ENCODE measurements at places on chromosomes 5 and 9.

- DNase-seq: no peak
Observed at GRCh38 chr5:177550122-177550521, 4.2 kb downstream of the FAM193B start.

DNA sequence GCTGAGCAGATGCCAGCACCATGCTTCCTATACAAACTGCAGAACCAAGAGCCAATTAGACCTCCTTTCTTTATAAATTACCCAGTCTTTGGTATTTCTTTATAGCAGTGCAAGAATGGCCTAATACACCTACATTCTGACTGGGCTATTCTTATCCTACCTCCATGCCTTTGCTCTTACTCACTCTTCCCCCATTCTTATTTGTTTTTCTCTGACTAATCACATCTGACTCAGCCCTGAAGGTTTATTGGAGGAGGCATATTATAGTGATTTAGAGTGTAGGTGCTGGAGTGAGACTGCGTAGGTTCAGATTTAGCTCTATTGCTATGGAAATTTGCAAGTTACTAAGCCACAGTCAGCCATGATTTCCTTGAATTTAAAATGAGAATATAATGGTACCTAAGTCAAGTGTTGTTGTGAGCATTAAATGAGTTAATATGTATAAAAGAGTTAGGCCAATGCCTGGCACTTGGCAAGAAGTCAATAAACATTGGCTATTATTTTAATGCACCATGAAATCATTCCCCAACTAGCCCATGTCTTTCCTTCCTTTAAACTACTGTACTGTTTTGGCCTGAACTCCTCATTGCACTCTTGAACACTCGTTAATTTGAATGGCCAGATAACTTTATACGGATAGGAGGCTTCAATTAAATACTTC lies 531.2 kb upstream of the ZNF608 start:
- no peak for DNase-seq

DNA sequence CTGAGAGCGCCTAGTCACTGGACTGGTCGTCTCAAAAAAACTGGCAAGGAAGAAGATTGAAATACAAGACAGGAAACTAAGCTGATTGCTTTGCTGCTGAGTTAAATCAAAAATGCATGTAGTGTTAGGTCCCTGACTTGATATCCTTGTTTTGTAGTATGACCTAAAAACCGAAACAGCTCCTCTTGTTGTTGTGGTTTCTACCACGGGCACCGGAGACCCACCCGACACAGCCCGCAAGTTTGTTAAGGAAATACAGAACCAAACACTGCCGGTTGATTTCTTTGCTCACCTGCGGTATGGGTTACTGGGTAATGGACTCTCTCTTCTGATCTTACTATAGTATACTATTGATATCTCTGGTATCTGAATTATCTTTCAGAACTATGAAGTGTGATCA lies 4.3 kb downstream of the MTRR start:
- no peak for DNase-seq

DNA sequence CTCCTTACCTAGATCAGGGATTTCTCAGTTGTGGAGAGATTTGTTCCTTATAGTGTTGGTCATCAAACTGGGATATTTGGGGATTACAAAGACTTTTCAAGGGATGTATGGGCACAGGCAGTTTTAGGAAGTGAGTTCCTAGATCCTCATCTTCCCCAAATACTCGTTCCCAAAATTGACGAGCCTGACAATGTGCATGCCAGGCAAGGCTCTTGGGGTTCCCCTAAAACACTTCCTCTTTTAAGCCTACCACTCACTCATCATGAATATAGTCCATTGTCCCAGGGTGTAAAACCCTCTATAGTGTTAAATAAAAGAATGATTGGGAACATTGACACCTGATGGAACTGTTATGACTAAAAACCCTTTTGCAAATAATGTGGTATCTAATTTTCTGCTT lies 26.4 kb downstream of the PDCD1LG2 start:
- DNase-seq: peak; percentile 42

- no peak for DNase-seq
Observed at GRCh38 chr5:14326035-14326903, 183.1 kb downstream of the TRIO start.

GRCh38 chr5:181170237-181170825 lies 22.9 kb downstream of the OR2V2 start:
- DNase-seq: no peak

DNA sequence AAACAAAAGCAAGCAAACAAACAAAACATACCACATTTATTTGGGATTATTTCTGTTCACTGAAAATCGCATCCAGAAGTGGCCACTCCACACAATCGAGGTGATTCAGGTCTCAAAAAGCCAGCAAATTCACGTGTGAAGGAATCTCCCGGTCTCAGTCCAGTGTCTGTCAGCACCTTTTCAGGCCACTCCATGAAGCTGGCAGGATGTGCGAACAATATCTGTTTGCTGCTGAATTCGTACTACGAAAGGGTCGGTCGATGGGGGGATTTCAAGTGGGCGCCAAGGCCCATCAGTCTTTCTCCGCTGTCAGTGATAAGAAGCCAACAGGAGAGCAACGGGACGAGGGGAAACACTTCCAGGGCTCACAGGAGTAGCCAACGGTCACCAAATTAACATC lies 505.1 kb downstream of the IRX1 start:
- no peak for DNase-seq

- DNase-seq: no peak
Observed at GRCh38 chr5:72596956-72597355, 89.7 kb upstream of the ZNF366 start.

GRCh38 chr5:125085797-125086505 lies 339.5 kb upstream of the ZNF608 start:
- no peak for DNase-seq

DNA sequence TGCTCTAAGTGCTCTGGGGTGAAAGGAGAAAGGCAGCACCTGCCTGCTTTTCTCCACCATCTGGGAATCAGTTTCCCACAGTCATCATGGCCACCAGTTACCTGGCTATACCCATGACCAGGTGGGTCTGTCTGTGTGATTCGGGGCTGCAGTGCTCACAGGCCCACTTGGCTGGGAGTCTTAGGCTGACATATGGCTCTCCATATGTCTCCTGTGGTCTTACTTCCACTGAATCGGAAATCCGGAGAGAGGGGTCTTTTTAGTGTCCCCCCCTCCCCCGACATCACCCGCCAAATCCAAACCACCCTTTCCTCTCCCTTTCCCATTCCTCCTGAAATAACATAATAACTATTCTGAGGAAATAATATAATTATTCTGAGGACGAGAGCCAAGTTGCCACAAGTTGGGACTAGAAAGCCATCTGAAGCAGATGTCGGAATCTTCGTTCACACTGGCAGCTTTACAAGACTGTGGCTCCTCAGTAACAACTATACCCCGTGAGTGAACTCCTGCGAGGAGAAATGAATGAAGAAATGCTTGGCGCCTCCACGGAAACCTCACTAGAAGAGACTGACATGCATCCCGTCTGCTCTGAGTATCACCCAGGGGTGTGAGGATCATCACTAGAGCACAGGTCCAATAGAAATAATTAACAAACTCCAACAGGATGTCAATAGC lies 143.4 kb downstream of the MYO10 start:
- DNase-seq: no peak

GRCh38 chr9:78857373-78858225 lies 560.7 kb downstream of the PSAT1 start:
- DNase-seq: no peak

DNA sequence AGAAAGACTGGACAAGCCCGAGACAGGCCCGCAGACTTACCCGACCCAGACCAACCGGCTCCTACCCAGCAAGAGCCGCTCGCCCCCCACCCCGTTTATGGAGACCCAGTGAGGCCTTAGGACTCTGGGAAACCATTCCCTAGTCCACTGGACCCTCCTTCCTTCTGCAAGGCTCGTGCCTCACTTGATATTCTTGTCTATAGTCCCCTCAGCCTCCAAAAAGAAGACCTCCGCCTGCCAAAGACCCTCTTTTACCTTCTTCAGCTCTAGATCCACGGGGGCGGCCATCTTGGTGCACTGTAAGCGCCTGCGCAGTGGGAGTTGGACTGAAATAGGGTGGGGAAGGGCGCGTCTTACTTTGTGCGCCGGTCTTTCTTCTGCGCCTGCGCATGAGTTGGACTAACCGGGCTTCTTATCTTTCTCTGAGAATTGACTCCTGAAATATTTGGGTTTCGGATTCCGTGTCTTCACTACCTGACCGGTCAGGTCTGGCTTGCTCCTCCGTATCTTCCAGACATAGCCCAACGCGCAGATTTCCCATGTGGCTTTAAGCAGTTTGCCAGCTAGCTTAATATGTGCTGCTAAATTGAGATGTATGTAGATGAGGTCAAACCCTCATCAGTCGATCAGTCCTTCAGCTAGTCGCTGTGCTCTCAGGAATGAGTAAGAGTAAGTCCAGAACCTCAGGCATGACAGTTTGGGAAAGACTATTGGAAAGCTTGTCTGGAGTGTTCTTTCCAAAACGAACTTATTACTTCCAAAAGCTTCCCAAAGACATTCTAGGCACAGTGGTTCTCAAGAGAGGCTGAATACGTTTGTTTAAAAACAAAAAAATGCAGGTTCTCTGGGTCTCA lies at the start of gene PFDN1:
Gene PFDN1 (minus strand): TSS at position 316 of the 854 bp plus-strand sequence. CDS start 28 bp downstream, at position 288.
- peak; percentile 97 for DNase-seq

GRCh38 chr5:124203303-124203702 lies 543.1 kb downstream of the ZNF608 start:
- no peak for DNase-seq

GRCh38 chr9:132908635-132909034 lies 29.9 kb downstream of the SPACA9 start:
- DNase-seq: no peak

- DNase-seq: no peak
Observed at GRCh38 chr9:99555792-99556191, 265.9 kb upstream of the NR4A3 start.

GRCh38 chr5:177023303-177023664 lies 788 bp downstream of the ZNF346 start:
- peak; percentile 35 for DNase-seq

- DNase-seq: no peak
Observed at GRCh38 chr5:106843812-106844416, 826.8 kb downstream of the EFNA5 start.

DNA sequence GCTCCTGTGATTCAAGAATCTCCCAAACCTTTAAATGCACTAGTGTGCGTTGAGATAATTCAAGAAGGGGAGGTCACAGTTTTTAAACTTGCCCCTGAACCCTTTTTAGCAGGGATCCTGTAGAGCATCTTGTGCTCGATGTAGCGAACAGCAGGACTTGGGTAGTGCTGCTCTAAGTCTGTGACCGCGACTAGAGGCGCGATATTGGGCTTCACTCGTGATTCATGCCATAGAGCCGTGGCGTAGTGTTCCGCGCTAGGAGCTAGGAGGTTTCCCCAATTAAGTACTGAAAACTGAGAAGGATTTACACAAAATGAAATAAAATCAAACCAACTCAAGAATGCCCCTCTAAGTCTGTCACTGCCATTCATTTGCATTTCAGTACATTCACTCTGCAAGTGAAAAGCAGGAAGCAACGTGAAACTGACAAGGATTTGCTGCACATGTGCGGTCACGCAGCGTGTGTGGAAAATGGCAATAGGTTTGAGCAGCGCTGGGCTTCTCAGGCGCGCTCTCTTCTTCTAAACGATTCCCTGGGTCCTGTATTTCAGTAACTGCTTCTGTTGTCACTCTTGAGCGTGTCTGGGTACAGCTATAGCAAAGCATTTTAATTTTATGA lies 1135.9 kb upstream of the WWC1 start:
- no peak for DNase-seq

GRCh38 chr9:88738709-88739108 lies 203.7 kb downstream of the NXNL2 start:
- DNase-seq: no peak

DNA sequence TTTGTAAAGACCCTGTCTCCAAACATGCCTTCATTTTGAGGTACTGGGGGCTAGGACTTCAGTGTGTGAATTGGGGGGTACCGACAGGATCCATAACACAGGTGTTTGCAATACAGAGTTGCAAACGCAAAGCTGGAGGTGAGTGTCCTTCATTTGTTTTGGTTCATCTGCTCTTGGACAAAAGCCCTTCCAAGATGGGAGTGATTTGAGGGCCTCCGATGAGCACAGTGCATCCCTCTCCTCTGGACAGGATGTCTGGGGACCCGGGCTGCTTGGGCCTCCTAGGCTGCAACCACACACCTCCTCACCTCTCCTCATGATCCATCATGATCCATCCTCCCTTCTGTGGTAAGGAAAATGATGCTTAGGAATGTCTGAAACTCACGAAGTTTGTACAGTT lies 23.8 kb downstream of the FGD3 start:
- no peak for DNase-seq

DNA sequence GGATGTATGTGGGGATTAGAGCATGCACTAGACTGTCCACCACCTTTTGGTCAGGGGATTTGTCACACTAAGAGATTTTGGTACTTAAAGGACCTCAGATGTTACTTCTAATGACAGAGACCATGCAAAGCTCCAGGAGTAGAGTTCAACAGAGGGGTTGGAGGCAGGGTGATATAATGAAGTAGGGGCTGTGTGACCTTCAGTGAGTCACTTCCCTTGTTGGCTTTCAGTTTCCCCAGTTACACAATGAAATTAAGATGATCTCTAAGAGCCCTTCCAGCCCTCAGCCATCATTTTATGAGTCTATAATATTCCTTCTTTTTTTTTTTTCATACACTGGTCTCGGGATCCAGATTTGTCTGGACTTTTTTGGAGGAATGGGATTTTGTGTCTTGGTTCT lies 26.8 kb downstream of the GLRA1 start:
- DNase-seq: no peak

- no peak for DNase-seq
Observed at GRCh38 chr5:107805166-107805565, 134.4 kb upstream of the EFNA5 start.

DNA sequence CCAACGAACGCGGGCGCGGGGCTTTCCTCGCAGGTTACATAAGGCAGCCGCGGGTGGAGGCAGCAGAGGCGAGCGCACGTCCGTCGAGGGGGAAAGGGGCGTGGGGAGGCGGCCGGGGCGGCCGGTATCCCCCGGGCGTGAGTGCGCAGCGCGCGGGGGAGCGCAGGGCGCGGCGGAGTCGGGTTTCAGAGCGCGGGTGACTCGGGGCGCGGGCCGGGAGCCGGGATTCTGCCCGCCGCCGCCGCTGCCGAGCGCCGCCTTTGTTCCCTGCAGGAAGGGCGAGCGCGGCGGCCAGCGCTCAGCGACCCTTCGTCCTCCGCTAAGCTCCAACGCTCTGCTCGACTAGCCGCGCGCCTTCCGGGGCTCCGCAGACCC lies at the start of gene COL15A1:
Gene COL15A1 (plus strand): TSS at position 226 of the 375 bp plus-strand sequence. CDS start 155 bp downstream, outside the sequence.
- DNase-seq: no peak

GRCh38 chr5:133742431-133742988 lies 130.2 kb upstream of the FSTL4 start:
- DNase-seq: peak; percentile 18

GRCh38 chr9:87213948-87214347 lies 266.6 kb upstream of the GAS1 start:
- no peak for DNase-seq

- DNase-seq: no peak
Observed at GRCh38 chr5:178415353-178415752, 174.8 kb downstream of the COL23A1 start.

GRCh38 chr5:112957036-112957808 lies 19.4 kb upstream of the DCP2 start:
- DNase-seq: no peak
